ENCODE measurements at places on chromosomes 5 and 9. TPM values are rescaled to one million over a fixed set of nuclear protein-coding genes. Genes with fewer than 3 reads are reported as not detected.

DNA sequence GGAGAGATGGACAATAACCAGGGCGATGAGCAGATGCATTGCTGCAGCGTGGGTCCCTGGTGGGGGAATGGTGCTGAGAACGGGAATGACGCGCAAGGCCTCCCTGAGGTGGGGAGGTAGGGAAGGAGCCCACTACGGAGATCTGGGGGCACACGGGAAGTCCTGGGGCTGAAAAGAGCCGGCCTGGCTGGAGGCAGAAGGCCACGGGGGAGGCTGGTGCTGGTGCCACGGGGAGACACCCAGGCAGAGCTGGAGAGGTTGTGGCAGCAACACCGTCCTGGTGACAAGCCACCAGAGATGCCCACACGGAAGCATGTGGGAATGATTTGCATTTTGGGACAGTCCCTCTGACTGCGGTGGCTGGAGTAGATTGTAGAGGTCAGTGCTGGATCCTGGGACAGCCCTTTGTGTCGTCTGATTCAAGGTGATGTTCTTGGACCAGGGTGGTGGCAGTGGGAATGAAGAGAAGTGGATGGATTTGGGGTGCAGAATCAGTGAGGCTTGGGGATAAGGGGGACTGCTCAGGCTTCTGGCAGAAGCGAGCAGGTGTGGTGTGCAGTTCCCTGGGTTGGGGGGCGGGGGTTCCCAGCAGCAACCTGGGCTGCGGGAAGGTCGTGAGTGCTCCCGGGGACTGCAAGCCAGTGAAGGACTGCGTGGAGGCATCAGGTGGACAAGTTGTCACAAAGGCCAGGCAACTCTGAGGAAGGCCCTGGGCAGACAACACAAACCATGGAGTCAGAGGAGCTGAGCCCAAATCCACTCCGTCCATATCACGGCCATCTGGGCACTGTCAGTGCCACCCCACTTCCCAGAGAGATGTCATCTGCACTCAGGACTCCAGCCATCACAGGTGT lies 25.2 kb upstream of the CNOT6 start:
- DNase-seq = no peak

GRCh38 chr9:79215821-79216220 lies 355.9 kb upstream of the TLE4 start:
- peak; percentile 51 for DNase-seq

DNA sequence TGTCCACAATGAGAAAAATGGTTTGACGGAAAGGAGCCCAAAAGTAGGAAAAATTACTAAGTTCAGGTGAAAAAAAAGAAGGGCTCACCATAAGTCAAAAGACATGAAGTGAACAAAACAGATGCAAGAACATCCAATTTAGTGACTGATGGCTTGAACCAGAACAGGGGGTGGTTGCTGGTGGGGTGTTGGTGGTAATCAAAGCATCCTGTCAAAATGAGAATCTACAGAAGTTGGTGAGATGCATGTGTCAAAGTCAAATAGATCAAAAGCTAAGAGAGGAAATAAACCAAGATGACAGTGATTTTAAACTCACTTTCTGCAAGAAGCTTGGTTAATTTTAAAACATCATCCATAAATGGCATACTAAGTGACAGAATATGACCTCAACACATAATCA lies 117.4 kb downstream of the MLLT3 start:
- no peak for DNase-seq

DNA sequence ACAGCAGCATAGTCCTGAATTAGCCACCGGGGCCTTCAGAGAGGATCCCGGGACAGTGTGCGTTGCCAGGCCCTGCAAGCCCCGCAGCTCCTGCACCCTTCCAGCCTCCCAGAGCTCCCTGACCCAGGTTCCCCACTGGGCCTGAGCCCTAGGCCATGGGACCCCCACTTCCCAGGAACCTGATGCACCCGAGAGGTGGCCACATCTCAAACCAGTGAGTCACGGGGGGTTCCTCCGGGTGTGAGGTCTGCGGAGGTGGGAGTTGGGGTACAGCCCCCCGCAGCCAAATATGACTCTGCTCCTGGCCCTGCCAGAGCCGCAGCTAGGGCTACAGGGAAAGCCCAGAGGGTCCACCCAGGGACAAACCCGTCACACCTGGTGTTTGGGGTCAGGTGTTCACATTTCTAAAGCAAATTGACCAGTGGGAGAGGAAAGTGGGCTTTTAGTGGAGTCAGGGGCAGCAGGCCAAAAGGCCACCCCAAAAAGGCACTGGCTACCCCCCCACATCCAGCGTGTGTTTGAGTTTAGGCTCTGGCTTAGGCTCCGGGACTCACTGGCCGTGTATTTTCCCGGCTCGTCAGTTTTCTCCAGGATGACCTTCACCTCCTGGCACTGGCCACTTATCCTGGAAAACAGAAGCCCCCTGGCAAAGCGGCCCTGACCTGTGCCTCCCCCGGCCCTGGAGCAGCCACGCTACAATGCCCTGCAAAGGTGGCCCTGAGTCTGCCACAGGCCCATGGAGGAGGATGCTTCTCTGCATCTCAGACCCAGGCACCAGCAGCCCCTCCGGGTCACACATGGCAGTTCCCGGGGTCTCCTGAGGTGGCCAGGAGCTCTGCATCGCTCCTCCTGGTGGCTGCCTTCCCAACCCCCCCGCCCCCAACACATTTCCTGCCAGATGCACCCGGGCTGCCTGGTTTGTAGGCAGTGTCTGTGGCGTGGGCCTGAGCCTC lies 17.4 kb upstream of the OBP2B start:
- no peak for DNase-seq

- peak; percentile 11 for DNase-seq
Observed at GRCh38 chr9:68702493-68702892, 2.5 kb upstream of the PIP5K1B start.

DNA sequence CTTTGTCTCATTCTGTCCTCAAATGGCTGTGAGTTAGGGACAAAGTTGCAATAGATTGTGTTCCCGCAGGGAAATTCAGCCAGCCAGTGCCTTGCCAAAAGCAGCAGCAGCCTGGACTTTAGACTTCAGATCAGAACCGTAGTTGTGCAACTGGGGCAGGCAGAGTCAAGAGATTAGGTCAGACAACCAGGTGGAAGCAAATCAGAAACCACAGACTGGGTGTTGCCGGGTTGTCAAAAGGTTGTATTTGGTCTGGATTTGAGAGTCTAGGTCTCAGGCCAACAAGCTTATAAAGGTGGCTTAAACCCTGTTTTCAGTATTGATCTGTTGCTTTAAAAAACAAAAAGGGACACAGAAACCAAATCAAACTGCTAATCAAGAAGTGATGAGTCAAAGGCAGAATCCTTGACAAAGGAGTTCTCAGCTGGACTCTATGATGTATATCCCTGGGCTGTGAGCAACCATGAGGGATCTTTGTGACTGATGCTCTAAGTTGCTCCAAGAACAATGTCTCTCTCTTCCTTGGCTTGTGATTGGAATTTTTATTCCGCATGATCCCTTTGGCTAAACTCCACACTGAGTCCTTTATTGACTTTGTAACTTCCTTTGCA lies 20.9 kb downstream of the RFK start:
- DNase-seq = peak; percentile 80

GRCh38 chr9:70601000-70601951 lies 186.8 kb upstream of the KLF9 start:
- DNase-seq = peak; percentile 100

- DNase-seq = no peak
Observed at GRCh38 chr5:9533562-9534364, 12.1 kb downstream of the SEMA5A start.

DNA sequence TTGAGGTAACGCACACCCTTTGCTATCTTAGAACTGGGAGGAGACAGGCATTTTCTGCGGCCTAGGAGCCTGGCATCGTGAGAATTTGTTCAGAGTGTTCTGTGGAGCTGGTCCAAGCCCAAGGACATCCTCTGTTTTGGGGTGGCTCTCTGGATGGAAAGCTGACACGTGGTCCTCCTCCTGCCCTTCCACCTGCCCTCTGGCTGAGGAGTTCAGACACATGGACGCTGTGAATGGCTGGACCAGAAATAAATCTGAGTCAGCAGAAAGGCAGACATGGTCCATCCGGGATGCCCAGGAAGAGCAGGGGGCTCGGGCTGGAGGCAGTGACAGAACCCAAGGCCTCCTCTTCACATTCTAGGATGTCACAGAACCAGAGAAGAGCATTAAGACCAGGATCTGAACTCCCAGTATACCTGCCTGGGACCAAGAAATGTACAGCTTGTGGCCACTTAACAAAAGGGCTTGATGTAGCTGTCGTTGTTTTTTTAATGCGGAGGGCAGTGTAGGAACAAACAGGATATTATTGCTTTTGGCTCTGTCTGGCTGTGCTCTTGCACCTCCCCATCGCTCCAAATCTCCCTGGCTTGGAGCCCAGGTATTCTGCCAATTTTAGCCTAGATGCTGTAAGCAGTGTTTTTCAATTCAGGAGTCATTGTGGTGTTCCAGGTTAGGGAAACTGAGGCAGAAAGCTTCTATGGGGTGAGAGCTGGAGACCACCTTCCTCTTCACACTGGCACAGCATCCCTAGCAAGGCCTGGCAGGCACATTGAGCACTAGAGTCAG lies 2.4 kb downstream of the CKMT2 start:
- no peak for DNase-seq

GRCh38 chr9:130193531-130194377 lies 21.6 kb downstream of the NCS1 start:
- DNase-seq = no peak

DNA sequence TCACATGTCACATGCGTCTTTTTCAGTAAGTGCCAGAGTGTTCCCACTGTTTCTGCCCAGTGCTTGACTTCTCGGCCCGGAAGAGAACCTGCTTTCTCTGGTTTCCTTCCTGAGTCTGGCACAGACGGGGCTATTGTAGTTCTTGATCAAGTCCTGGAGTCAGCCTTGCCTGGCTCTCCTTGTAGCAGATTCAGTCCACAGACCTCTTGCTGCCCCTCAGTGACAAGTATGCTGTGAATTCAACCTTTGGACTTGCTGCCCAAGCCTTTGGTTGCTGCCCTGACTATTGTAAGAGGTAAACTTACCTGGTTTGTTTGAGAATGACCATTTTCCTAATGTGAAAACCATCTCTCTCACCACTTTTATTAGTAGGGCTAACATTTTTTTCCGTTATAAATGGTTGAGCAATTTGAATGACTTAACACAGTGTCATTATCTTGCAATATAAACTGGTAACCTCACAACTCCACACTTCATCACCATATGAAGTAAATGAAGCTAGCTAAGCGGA lies 24.7 kb downstream of the ZBTB34 start:
- DNase-seq = peak; percentile 42

DNA sequence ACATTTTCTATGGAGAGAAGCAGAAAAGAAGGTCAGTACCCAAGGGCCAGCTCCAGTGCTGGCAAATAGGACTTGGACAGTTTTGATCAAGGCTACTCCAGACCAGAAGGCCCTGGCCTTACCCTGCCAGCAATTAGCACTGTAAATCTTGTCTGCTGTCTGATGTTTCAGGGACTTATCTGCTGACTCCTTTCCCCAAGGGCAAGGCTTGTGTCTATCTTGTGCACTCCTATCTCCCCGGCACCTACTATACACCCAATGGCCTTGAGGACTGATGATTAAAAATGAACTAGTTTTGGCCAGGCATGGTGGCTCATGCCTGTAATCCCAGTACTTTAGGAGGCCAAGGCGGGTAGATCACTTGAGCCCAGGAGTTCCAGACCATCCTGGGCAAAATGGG lies 37.2 kb downstream of the POLR1E start:
- no peak for DNase-seq

GRCh38 chr5:38379350-38379937 lies 121.1 kb downstream of the EGFLAM start:
- DNase-seq = no peak

DNA sequence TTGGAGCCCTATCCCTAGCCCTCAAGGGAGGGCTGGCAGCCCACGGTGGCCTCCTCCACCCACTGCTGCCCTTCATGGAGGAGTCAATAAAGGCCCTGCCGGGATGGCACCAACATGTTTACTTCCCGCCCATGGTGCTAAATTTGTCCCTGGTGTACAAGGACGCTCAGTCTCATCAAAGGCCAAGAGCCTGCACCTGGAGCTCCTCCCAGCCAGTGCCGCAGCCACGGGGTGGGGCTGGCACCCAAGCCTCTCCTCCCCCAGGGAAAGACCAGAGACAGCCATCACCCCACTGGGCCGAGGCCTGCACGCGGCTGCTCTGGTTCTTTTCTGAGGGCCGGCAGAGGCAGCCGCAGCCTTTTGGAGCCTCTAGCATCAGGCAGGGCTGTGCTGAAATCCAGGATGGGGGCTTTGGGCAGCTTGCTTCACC lies 34.8 kb upstream of the RXRA start:
- DNase-seq = no peak

DNA sequence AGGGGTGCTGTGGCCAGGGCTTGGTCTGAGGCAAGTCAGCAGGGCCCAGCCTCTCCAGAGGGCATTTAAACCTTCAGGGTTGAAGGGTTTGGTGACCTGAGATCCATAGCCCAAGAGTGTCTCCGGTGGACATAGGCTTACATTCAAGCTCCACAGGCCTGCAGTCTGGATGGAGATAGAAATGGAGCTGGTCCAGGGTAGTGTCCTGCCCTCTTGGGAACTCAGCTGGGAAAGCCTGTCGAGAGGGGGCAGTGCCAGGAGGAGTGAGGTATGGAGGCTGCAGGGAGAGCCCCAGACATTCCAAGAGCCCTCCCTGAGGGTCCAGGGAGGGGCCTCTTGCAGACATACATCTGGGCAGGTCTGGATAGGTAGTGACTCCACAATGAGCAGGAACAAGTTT lies 177.0 kb upstream of the MVB12B start:
- DNase-seq = no peak

GRCh38 chr5:1795931-1796330 lies 3.7 kb downstream of the MRPL36 start:
- DNase-seq = no peak

GRCh38 chr9:114061292-114061691 lies 16.8 kb downstream of the AMBP start:
- DNase-seq = no peak

DNA sequence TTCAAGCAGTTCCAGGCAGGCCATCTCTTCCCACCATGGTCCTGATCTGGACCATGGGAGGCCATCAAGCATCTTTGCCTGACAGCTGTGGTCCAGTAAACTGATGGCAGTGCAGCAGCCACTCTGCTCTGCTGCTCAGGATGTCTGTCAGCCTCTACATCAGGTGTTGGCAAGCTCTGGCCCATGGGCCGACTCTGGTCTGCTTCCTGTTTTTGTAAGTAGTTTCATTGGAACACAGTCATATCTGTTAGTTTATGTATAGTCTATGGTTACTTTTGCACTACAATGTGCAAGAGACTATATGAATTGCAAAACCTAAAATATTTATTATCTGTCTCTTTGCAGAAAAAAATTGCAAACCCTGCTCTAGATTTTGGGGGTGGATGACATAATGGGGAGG lies 225.0 kb downstream of the KCTD16 start:
- DNase-seq = no peak

GRCh38 chr9:81673310-81673709 lies 16.0 kb downstream of the TLE1 start:
- no peak for DNase-seq

- DNase-seq = no peak
Observed at GRCh38 chr9:36893911-36894310, 140.2 kb downstream of the PAX5 start.

GRCh38 chr5:91941588-91941987 lies 558.5 kb upstream of the ARRDC3 start:
- no peak for DNase-seq

DRD1 gene
- 0.18 TPM for total RNA-seq

OTULINL gene
- total RNA-seq = 0.18 TPM

CD274 gene
- 29.4 TPM for total RNA-seq

PTPRD gene
- 0.18 TPM for total RNA-seq

CAMK2A gene
- total RNA-seq = 0.18 TPM

OR13D1 gene
- not detected for total RNA-seq

ZBTB26 gene
- 5.8 TPM for total RNA-seq

ANKRD18B gene
- total RNA-seq = 13.4 TPM

NAIP gene
- total RNA-seq = 1.7 TPM

GPRIN1 gene
- total RNA-seq = 2.5 TPM

HEXB gene
- 76.7 TPM for total RNA-seq

GRIN3A gene
- not detected for total RNA-seq

EPB41L4B gene
- 0.54 TPM for total RNA-seq

EMB gene
- total RNA-seq = 4.4 TPM

Measured in IMR-90 (cell line).